Nucleus accumbens (tissue), 56 donors: ENCODE measurements at places on chromosomes 7 and 10.
A peak's percentile ranks its signal among the peaks of the same experiment; 100 is the strongest.

- DNase-seq, result no peak
Measured at GRCh38 chr10:131729361-131729760, 171.4 kb upstream of the PPP2R2D start.

DNA sequence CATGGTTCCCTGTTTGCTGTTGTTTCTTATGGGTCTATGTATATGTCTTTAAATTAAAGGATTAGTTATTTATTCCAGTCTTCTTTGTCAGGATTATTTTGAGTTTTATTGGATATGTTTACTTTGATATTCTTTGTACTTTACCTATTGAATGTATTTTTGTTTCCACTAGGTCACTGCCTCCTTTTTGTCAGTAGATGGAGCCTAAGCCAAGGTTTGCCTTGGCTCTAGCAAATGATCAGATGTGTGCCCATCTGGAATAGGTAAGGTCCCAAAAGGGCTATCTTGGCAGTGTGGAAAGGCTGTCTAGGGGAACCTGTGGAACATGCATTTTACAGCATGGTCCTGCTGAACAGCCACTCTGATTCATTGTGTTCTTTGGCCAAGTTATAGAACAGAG lies 337.3 kb upstream of the GHITM start:
- no peak for DNase-seq

GRCh38 chr7:52233248-52233647 lies 802.2 kb upstream of the POM121L12 start:
- DNase-seq, result no peak

DNA sequence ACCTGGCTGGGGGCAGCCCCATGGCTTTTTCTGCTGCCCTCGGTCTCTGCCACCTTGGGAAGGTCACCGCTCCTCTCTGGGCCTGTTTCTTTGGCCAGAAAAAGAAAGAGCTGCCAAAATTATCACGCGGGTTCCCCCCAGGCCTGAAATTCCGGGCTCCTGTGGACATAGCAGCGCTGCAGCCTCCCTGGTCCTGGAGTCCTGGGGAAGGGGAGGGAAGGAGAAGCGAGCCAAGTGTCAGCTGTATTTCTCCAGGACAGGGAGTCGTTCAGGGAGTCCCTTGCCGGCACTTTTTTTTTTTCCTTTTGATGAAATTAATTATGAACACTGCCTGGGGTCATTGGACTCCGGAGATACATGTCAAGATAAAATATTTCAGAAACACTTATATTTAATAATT lies 152.3 kb upstream of the GPR26 start:
- no peak for DNase-seq

DNA sequence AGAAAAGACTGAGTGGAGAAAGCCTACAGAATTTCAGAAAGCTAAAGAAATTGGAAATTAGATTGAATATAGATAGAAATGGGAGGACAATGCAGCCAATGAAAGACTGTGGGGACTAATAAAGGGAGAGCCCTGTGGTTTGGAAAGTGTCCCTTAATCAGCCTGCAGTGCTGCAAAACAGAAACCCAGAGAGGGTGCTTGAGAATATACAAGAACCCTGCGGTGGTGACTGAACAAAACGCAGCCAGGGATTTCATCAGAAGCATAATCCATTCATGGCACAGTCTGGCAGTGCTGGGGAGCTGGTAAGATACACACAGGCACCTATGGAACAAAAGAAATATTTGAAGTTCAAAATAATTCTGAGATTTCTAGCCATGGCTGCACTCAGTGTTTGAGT lies 19.1 kb downstream of the CEP41 start:
- DNase-seq, result no peak

DNA sequence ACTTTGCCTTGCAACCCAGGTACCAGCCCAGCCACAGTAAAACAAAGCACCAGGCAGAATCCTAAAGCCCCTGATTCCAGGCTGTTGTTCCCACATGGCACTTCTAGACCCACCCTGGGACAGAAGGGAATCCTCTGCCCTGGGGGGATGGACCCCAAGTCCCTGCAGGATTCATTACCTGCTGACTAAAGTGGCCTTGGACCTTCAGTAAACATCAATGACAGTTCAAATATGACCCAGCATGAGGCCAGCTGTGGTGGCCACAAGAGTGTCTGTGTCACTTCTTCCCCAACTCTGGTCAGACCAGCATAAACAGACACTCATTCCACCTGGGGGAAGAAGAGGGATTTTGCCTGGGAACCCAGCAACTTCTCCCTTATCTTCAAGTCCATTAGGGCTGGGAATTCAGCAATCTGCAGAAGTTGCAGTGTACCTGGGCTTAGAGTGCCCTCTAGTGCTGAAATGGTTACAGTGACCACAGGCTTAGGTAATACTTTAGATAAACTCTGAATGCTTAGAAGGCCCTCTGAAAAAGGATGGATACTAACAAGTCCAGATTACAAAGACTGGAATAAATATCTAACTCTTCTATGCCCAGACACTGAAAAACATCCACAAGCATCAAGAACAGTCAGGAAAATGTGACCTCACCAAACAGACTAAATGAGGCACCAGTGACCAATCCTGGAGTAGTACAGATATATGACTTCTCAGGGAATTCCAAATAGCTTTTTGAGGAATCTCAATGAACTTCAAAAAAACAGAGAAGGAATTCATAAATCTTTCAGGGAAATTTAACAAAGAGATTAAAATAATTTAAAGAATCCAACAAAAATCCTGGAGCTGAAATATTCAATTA lies 108.5 kb upstream of the TMEM168 start:
- no peak for DNase-seq

GRCh38 chr7:1052031-1052818 lies 7.9 kb downstream of the GPR146 start:
- DNase-seq, result no peak

GRCh38 chr7:21947946-21948345 lies 2.2 kb upstream of the CDCA7L start:
- DNase-seq, result no peak

DNA sequence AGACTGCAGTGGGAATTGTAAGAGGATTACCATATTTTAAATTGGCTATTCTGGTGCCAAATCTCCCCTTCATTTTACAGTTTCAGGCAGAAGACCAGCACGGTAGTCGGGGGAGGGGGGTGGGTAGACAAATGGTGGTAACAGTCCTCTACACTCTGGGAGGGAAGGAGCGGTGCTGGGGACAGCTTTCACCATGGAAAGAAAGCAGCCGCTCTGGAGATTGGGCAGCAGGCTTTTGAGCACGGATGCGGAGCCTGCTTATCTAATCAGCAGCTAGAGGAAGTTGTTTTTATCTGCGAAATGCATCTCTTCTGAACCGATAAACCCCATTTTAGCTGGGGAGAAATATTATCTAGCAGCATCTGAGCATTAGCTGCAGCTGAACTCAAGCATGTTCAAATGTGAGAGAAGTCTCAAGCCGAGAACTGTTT lies 28.7 kb downstream of the IKZF1 start:
- DNase-seq, result no peak

GRCh38 chr10:78266741-78267469 lies 233.2 kb downstream of the RPS24 start:
- DNase-seq, result no peak

DNA sequence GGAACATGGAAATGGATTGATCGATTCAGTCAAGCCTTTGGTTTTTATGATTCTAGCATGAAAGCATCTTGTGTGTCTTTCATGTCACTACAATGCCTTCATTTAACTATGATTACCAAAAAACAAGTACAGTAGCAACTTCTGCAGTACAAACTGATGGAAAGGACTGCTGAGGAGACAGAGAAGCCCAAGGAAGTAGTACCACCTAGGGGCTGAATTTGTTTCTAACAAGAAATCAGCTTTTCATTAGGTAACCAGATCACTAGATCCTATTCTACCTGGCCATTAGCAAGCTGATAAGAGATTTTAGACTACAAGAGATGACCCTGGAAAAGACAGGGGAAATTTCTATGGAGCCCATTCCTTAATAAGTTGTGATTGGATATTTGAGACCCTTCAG lies 3.2 kb upstream of the IFIT1 start:
- DNase-seq, result no peak

DNA sequence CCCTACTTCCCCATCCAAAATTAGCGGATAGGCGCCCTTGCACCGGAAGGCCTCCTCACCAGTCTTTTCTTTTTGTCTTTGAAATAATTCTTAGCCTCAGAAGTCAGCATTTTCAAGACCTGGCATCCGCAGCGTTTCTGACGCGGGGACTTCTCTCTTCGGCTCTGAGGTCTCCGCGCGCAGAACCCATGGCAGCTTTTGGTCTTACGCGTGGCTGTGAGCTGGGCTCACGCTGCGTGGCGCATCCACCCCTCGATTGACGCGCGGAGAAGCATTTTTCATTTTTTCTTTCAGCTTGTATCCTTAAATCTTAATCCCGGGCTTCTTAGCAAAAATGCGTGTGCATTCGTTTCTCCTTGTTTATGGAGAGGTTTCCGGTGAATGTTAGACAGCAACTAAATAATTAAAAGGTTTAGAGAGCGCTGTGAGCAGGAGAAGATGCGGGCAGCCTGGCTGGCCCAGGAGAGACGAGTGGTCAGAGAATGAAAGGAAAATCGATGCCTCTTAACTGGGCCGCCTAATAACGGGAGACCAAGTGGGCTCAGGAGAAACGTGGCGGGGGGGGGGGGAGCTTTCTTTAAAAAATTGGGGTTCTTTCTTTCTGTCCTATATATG lies 2.0 kb upstream of the GATA3 start:
- DNase-seq, result no peak

GRCh38 chr7:27173511-27173955 lies 587 bp downstream of the HOXA10 start:
- DNase-seq, result no peak

GRCh38 chr7:23594879-23595604 lies 2.1 kb upstream of the CCDC126 start:
- no peak for DNase-seq

GRCh38 chr10:93859049-93859655 lies 34.6 kb upstream of the SLC35G1 start:
- DNase-seq, result no peak

DNA sequence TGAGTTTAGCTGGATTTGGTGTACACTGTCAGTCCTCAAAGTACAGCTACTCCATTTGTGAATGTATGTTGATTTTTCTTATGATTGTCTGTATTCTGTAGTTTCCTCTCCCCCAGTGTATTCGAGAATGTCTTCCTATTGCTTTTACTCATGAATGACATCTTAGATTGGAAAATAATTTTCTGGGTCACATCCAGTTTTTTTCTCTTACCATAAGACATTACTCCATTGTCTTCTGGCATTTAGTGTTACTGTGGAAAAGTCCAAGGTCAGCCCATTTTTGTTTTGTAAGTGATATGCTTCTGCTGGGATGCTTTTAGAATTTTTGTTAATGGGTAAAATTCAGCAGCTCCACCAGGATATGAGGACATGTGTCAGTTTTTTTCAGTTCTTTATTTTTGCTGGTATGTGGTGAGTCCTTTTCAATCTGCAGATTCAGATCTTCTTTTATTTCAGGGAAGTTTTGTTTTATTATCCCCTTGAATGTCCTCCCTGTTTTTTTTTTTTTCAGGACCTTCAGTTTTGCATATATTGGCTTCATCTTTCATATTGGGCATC lies 33.6 kb downstream of the WAC start:
- no peak for DNase-seq

DNA sequence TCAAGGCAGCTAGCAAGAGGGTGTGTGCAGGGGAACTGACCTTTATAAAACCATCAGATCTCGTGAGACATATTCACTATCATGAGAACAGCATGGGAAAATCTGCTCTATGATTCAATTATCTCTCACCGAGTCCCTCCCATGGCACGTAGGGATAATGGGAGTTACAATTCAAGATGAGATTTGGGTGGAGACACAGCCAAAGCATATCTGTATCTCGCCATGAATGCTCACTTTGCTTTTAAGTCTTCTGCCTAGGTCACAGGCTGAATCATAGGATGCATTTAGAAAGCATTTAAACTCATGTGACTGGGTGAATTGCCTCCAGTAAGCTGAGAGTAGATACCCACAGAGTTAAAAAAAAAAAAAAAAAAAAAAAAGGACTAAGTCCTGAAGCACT lies 220.0 kb downstream of the AGMO start:
- no peak for DNase-seq

GRCh38 chr10:14822879-14823755 lies 14.7 kb downstream of the CDNF start:
- DNase-seq, result no peak

DNA sequence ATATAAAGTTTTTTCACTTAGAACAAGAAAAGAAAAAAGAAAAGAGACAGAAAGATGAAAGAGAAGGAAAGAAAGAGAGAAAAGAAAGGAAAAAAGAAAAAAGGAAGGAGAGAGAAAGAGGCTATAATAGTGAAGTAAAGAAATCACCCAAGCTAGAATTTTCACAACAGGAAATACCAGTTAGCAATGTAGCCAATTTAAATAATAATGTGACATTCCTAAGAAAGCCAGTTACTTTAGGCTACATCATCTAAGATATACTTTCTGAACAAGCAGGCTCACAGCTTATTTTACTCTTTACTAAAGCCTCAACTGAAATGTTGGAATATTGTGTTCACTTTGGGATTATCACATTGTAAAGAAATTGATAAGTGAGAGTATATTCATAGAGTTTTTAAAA lies 53.6 kb downstream of the GPR37 start:
- no peak for DNase-seq

DNA sequence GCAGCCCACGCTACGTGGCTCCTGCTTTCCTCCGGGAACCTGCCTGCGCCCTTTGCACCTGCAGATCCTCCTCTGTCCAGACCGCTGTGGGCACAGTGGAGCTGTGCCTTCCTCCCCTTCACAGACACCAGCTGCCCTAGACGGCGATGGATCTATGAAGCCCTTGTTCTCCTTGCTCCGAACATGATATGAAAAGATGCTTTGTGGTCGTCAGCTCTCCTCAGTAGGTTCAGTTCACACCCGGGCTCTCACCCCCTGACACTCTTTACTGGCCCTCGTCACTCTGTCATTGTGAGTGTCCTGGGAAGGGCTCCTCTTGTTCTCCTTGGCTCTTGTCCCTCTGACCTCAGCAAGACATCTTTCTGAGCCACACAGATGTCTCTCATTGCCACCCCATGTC lies 4.2 kb downstream of the ZNF488 start:
- peak; percentile 54 for DNase-seq

DNA sequence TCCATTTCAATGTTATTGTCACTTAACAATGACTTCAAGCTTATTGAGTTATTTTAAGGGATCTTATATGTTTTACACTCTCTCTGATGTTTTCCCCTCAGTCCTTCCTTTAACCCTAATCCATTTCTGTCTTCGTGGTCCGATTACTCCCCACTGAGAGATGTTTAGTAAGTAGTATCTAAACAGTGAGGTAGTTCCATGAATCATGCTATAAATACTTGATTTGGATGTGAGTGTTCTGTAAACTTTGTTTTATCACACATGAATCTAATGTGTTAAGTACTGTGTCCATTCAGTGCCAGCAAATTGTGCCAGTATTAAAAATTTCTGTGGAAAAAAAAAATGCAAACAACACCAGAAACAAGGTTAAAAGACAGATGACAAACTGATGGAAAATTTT lies 18.6 kb downstream of the RPP30 start:
- no peak for DNase-seq

DNA sequence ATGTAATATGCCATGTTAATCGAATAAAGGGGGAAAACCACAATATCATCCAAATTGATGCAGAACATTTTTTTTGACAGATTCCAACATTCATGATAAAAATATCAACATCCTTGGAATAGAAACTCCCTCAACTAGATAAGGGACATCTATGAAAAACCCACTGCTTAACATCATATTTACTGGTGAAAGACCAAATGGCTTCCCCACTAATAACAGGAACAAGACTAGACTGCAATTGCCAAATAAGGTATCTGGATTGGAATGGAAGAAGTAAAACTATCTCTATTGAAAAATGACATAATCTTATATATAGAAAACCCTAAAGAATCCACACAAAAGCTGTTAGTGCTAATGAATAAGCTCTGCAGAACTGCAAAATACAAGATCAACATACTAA lies 27.8 kb downstream of the SMURF1 start:
- DNase-seq, result no peak
